ENCODE measurements at places on chromosomes 6 and 20. TPM values are rescaled to one million over a fixed set of nuclear protein-coding genes. Genes with fewer than 3 reads are reported as not detected.

GRCh38 chr6:108948181-108948661 is 100.0 kb downstream of the ARMC2 start:
- no peak for DNase-seq

DNA sequence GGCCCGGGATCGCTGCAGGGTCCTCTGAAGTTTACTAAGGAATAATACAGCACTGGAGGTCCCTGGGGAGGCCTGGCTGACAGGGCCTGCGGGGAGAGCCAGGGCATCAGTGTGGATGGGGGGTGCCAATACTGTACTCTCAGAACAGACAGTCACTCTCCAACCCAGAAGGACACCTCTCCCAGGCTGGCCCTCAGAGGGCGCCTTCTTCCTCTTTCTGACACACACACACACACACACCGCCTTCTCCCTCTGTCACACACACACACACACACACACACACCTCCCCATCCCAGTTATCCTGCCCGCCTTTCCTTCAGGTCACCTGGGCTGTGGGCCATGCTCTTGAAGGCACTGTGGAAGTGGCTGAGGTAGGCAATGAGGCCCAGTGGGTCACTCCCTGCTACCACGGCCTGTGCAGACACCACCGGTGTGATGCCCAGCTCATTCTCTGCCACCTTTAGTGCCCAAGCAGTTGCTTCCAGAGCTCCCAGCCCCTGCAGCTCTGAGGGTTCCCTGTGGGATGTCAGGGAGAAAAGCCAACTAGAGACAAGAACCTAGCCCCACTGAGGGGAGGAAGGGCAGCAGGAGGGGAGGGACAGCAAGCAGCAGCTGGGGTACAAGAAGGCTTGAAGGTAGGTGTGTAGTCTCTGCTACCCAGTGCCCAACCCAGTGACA is 7.5 kb downstream of the SMPD2 start:
- no peak for DNase-seq

GRCh38 chr20:63747622-63748069 is 8.1 kb downstream of the SLC2A4RG start:
- DNase-seq = no peak

DNA sequence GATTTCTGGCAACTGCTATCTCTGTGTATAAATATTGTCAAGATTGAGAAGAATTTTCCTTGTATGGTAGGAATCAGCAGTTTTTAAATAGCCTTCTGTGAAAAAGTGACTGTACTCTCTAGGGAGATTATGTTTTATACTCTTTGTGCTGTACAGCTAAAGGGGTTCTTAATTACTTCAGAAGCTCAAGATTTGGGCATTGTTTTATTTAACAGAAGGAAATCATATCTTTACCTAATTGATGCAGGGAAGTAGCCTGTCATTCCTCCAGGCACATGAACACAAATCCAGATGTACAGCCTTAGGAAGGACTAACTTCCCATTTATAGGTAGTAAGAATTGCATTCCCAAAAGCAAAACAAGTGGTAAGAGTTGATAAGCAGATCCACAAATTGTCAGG is 1.3 kb downstream of the CALHM5 start:
- no peak for DNase-seq

DNA sequence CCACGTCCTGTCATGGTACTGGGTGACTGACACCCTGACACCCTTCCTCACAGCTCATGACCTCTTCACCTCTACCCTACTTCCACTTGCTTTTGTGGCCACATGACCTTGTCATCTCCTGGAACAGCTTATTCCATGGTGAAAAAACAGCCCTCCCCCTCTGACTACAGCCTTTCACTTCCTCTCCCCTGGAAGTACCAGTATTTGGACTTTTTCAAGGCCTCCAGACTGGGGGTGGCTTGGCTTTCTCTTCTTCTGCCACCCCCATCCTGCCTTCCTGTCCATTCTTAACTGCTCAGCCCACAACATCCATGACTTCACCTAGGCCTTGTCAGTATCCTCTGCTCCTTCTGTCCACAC is 168.4 kb downstream of the CARMIL1 start:
- DNase-seq = no peak

GRCh38 chr20:57259121-57259937 is 7.1 kb downstream of the BMP7 start:
- DNase-seq = no peak

GRCh38 chr20:3227936-3228749 is 10.8 kb downstream of the SLC4A11 start:
- DNase-seq = no peak

DNA sequence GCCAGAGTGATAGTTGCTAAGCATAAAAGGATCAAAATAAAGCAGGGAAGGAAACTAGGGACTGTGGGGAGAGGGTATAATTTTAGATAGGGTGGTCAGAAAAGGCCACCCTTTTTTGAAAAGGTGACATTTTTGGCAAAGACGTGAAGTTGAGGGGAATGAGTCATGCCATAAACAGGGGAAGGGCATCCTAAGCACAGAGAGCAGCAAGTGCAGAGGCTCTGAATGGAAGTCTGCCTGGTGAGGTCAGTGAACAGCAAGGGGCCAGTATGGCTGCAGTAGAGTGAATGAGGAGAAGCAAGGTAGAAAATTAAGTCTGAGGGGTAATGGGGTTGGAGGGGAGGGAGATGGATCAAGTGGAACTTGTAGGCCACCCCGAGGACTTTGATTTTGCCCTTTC is 2.4 kb downstream of the KLC4 start:
- DNase-seq = no peak

DNA sequence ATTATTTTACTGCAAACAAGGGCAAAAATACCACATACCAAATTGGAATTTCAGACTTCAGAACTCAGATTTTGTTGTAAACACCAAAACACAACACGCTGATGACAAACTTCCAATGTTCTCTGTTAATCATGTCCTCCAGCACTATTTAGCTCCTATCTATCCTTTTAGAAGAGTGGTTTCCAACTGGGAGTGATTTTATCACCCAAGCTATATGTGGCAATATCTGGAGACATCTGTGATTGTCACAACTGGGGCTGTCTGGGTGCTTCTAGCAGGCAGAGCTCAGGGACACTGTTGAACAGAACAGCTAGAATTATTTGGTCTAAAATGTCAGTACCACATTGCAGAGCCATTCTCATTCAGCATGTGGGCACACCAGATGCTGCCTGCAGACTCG is 244.6 kb downstream of the FOXC1 start:
- DNase-seq = no peak

The ARMC2 gene
- total RNA-seq = 3.3 TPM
